Smooth muscle cell of the brain vasculature (primary cell): ENCODE measurements at places on chromosomes 11 and 22.

- no peak for DNase-seq
Measured at GRCh38 chr11:10450462-10451425, 4.3 kb upstream of the AMPD3 start.

DNA sequence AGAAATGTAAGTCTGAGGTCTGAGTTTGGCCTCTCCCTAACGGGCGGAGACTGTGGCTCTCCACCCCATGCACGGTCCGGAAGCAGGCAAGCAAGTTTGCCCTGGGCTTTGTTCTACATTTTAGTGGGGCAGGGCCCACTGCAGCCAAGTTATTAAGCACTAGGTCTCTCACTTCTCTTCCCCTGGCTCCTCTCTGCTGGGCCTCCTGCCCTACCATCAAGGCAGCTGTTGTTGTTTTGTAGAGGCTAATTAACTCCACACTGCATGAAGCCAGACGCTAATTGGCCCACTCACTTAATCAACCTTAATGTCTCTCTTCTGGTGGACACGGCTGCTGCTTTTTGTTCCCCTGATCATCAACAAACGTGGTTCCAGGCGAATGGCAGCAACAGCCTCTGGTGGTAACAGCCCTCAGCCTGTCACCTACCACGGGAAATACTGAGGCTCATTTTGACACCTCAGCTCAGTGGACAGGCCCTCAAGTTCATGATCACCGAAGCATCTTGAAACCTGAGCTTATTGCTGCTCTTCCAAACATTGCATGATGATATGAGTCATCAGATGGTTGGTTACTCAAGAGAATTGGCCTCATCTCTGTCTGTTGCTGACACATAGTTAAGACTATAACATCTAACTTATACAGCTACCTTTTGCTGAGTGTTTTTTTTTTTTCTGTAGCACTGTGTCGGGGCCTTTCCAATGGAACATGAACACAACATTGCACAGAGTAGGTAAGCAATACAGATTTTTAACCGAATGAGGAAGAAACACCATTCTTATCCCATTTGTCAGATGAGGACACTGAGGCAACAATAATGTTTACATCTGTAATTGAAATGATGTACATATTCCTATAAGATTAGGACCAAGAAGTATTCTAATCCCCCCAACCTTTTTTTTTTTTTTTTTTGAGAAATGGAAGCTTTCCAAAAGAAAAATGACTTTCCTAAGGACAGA is 20.8 kb upstream of the LMO2 start:
- DNase-seq = no peak

DNA sequence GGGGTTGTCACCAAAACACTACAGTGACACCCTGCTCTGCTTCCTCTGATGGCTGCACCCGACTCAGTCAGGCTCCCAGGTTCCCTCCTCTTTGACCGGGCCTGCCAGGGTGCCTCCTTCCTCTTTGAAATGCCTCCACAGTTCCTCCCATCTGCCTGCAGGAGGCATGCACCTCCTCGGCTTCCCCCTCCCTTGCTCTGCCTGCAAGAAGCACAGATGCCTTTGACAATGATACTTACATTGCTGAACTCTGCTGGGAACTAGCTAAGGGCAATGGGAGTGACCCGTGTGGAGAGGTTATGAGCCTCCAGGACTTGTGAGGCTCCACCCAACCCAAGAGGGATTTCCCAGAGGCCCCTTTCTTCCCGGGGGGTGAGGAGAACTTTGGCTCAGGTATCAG is 674.1 kb downstream of the OPCML start:
- no peak for DNase-seq

- DNase-seq = no peak
Measured at GRCh38 chr22:20242393-20243175, 25.5 kb downstream of the RTN4R start.
